Stimulated activated CD4-positive, alpha-beta T cell treated with anti-CD3 and anti-CD28 coated beads, TNF-alpha, amount 100 ng/mL, for 48 hours (primary cell): ENCODE measurements at places on chromosomes 3 and 15.
A peak's percentile ranks its signal among the peaks of the same experiment; 100 is the strongest.

DNA sequence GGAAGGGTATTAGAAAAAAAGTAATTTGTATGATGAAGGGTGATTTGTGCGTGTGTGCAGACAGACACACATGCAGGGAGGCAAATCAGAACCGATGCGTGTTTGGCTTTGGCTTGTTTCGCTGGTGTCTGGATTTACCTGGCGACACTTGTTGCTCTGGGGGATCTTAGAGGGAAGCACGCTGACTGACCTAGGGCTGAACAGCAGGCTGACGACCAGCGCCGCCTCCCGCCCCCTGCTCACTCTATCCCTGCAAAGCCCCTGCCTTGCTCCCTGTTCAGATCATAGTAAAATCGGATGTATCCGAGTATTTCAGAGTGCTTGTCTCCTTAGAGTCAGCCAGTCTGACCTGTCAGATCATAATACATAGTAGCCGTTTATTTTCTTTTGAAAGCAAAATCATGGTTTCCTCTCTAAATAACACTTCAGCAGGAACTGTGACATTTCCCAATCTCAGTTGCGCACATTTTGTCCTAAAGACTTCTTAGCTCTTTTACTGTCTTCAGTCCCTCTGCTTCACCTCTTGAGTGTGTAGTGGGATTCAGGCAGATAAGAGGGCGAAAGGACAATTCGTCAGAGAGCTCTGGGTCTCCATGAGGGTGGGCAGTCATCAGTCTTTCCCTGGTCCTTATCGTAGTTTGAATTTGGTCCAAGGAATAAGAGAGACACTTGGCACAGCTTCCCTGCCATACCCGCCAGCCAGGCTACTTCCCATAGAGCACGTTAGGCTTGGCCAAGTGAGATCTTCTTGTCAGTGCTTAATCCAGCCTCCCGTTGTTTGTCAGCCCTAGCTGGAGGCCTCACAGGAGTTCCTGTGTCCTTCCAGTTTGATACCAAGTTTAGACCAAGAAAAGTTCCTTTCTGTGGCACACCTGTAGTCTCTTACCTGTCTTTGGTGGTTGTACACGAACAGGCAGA is 97.4 kb downstream of the PGPEP1L start:
- no peak for DNase-seq

DNA sequence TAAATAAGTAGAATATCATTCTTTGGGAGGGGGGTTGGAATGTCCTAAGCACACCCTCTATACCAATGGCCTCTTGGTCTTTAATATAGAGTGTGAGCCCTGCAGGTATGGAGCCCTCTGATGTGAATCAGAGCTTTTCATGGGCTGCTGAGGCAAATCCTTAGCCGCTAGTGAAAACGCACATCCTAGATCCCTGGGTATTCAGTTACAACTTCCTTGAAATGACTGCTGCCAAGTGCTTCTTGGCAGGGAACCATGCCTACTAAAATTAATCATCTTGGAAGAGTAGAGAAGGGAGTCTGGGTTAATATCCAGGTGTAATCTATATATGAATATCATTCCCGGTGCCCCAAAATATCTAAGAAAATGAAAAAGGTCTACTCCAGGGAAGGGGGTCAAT is 109.1 kb downstream of the POLQ start:
- no peak for DNase-seq

DNA sequence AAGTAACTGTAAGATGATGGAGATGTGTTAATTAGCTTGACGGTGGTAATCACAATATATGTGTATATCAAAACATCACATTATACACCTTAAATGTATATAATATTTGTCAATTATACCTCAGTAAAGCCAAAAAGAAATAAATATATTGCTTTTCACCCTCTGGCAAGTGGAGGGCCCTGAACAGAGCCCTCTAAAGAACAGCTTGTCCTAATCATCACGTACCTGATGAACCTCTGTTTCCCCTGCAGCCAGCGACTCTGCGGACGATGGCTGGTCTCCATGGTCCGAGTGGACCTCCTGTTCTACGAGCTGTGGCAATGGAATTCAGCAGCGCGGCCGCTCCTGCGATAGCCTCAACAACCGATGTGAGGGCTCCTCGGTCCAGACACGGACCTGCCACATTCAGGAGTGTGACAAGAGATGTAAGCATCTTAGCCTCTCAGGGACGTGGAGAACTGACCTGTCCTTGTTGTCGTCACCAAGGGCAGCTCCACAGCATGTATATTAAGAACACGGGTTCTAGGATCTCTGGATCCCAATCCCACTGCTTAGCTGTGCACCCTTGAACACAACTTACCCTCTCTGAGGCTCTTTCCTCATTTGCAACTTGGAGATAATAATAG is 6.3 kb downstream of the THBS1 start:
- DNase-seq: no peak

DNA sequence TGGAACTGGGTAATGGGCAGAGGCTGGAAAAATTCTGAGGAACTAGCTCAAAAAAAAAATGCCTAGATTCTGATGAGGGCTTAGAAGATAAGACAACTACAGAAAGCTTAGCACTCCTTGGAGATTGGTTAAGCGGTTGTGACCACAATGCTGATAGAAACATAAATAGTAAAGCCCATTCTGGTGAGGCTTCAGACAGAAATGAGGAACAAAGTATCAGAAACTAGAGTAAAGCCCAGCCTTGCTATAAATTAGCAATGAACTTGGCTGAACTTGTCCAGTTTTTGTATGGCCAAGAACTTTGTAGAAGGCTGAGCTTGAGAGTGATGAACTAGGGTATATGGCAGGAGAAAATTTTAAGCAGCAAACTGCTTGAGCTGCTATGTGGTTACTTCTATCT is 25.4 kb downstream of the GOLGB1 start:
- DNase-seq: no peak

GRCh38 chr3:183597959-183598358 is 37.5 kb upstream of the KLHL24 start:
- DNase-seq: no peak

DNA sequence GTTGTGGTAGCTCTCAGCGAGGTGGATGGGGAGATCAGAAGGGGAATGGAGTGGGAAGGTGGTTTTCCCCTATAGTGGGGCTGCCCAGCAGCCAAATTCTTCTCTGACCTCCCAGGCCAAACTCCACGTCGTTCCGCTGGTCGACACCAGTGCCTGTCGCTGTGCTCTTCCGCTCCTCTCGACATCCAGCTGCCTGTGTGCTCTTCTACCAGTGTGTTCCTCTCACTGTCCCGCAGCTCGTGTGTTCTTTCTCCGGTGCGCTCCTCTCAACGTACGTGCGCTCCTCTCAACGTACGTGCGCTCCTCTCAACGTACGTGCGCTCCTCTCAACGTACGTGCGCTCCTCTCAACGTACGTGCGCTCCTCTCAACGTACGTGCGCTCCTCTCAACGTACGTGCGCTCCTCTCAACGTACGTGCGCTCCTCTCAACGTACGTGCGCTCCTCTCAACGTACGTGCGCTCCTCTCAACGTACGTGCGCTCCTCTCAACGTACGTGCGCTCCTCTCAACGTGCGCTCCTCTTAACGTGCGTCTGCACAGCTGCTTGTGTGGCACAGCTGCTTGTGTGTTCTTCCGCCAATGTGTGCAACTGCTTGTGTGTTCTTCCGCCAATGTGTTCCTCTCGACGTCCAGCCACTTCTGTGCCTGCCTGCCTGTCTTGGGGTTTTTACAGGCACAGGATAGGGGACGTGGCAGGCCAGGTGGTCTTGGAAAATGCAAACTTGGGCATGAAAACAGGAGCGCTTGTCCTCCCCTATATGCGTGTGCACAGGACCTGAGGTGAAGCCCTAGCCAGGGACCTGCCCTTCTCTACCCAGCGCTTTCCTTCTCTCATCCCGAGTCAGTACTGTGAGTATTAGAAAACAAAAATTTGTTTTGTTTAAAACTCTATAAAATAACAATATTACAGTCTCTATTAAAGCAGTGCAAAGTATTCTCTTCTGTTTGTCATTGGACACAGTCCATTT is 991.1 kb downstream of the GBE1 start:
- no peak for DNase-seq

- peak; percentile 24 for DNase-seq
Measured at GRCh38 chr3:11060500-11061251, 68.1 kb downstream of the SLC6A1 start.

- DNase-seq: no peak
Measured at GRCh38 chr3:32197991-32198390, 40.5 kb upstream of the CMTM8 start.

DNA sequence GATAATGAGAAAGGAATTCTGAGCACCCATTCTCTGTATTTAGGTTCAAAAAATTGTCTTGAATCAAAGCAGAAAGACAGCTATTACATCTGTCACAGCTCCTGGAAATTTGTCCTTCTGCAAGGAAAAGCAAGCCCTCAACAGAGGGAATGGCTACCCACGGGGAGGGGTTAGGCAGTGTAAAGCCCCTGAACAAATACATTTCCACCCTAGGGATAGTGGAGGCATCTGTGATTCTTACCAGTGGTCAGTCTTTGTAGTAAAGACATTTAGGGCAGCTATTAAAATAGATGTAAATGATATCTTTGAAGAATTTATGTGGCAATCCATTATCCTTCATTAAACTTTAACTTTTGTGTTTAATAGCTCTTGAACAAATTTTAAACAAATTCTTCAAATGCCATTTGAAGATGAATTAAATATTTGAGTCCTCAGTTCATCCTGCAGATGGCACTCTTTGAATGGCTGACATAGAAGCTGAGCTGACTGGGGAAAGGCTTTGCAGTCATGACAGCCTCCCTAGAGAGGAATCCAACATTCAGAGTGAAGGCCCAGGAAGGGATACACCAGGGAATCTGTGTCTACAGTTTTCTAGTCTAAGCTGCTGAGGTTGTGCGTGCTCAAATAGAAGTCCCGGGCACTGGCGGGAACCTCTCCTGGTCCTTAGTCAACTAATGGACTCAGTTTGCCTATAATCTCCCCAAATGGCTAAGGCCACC is 359.7 kb upstream of the ROPN1 start:
- no peak for DNase-seq

- DNase-seq: no peak
Measured at GRCh38 chr3:127639173-127640041, 10.4 kb downstream of the PODXL2 start.

GRCh38 chr15:67331676-67332075 is 77.1 kb downstream of the IQCH start:
- DNase-seq: no peak

DNA sequence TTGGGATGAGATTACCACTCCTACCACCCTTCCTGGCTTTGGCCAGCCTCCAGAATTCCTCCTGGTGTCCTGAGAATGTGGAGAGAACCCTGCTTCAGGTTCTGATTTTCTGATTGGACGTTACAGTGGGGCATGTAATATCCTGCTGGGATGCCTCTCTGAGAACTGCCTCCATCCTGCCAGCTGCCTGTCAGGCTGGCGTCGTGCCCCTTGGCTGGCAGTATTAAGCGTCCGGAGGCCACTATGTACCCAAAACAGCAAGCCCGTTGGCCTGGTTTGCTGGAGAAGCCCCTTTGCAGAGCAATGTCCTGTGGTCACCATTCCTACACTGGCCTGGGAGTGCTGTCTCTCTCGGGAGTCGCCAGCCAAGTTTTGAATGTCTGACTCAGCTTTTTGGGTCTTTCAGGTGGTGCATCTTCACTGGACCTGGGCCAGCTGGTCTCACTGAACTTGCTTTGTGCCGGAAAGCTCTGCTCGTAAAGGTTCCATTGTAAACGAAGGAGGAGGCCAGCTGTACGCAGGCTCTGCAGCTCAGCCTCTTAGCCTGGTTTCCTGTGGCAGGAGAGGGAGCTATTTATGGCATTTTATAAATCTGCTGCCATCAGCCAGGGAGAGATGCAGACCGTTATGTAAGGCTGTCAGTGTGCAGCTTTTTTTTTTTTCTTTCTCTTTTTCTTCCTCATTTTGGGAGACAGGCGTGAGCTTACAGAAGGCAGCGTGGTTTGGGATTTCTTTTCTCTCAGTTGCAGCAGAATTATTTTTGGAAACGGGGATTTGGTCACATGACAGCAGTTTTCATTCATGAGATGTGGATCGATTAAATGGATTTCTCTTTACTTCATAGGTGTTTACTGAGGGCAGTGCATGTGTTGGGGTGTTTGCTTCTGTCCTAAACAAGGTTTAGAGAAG is 19.0 kb upstream of the TRAK1 start:
- DNase-seq: no peak

DNA sequence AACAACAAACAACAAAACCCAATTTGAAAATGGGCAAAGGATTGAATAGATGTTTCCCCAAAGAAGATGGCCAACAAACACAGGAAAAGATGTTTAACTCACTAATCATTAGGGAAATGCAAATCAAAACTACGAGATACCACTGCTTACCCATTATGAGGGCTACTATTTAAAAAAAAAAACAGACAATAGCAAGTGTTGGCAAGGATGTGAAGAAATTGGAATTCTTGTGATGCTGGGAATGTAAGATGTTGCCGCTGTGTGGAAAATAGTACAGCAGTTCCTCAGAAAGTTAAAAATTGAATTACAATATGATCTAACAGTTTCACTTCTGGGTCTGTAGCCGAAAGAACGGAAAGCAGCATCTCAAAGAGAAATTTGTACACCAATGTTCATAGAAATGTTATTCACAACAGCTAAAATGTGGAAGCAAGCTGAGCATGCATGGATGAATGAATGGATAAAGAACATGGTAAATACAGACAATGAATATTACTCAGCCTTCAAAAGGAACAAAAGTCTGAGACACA is 121.9 kb downstream of the CHSY1 start:
- no peak for DNase-seq

GRCh38 chr15:81939604-81940440 is 106.0 kb downstream of the MEX3B start:
- DNase-seq: no peak

GRCh38 chr3:184710870-184711492 is 883 bp downstream of the MAGEF1 start:
- peak; percentile 3 for DNase-seq

GRCh38 chr3:61979638-61980037 is 393.7 kb downstream of the FEZF2 start:
- no peak for DNase-seq

- no peak for DNase-seq
Measured at GRCh38 chr3:184338511-184338945, 1.1 kb downstream of the FAM131A start.

GRCh38 chr15:67105991-67106763 is 40.8 kb downstream of the SMAD3 start:
- no peak for DNase-seq

- DNase-seq: no peak
Measured at GRCh38 chr15:41513506-41514227, at the start of gene LTK. TSS of gene LTK (minus strand) at chr15:41513827. CDS start at chr15:41513709, 118 bp downstream.

DNA sequence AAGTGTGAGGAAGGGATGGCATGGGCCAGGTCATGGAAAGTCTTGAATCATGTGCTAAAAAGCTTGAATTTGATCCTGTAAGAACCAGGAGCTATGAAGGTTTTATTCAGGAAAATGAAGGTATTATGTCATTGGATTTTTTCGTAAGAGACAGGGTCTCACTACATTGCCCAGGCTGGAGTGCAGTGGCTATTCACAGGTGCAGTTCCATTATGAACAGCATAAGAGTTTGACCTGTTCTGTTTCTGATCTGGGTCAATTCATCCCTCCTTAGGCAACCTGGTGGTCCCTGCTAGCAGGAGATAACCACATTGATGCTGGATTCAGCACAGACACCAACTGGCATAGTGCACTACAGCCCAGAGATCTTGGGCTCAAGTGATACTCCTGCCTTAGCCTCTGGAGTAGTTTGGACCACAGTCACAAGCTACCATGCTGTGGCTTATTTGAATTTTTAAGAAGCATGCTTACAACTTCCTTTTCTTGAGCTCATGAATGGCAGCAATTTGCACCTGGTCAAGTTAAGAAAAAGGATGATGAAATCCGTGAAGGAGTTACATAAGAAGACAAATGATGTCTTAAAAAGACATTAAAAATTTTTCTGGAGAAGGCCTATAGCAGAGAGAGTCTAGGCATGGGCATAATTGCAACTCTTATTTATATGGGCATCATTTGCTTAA is 79.1 kb downstream of the CADPS start:
- no peak for DNase-seq
